ENCODE measurements at places on chromosomes 4 and X.

DNA sequence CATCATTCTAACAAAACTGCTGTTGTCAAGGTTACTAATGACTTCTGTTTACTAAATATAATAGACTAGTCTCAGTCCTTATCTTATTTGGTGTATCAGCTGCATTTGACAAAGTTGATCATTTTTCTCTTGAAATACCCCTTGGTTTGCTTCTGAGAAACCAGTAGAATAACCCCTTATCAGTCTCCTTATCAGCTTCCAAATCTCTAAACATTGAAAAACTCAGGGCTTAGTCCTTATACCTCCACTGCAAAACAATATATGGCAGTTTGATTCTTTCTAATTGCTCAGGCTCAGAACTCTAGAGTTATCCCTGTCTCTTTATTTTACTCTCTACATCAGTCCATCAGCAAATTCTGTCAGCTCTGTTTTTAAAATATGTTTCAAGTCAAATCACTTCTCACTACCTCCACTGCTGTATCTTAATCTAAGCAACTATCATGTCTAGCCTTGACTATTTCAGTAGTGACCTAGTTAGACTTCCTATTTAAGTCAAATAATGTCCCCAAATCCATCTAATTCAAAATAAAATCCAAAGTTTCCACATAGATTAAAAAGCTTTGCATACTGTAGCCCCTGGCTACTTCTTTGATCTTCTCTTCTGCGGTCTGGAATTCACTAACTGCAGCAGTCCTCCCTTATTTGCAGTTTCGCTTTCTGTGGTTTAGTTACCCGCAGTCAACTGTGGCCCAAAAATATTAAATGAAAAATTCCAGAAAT is 87.1 kb upstream of the NPNT start:
- DNase-seq = no peak

DNA sequence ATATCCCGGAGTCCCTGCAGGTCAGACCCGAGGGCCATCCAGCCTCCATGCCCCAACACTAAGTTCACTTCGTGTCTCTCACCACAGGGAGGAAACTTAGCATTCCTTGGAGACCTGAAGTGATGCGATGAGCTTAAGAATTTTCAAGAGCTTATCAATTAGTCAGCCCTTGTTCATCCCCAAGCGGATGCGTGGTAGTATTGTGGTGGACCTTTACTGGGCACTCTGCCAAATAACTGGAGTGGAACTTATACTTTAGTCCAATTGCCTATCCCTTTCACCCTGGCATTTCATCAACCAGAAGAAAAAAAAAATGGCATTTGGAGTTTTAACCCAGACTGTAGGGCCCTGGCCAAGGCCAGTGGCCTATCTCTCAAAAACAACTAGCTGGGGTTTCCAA is 137.1 kb downstream of the RELL1 start:
- no peak for DNase-seq

DNA sequence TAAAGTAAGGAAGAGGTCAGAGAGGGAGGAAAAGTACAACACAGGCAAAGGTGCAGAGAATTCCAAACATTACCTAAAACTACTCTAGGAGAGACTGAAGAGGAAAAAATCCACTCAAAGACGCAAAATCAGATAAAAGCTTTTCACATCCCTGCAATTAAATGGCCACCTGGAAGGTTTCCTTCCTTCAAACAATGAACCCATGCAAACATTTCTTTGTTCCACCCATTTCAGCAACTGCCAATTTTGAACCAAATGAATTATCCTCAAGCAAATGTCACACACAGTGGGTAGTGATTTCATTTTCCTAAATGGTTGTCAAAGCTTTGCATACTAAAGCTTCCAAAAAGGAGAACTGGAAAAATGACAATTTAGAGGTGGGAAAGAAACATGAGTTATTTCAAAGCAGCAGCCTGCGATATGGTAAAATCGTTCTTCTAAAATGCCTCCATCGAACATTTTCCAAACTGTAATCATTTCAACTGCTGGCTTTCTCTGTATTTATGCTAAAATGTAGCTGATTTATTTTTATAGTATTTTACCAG is 45.0 kb downstream of the APBB2 start:
- no peak for DNase-seq

DNA sequence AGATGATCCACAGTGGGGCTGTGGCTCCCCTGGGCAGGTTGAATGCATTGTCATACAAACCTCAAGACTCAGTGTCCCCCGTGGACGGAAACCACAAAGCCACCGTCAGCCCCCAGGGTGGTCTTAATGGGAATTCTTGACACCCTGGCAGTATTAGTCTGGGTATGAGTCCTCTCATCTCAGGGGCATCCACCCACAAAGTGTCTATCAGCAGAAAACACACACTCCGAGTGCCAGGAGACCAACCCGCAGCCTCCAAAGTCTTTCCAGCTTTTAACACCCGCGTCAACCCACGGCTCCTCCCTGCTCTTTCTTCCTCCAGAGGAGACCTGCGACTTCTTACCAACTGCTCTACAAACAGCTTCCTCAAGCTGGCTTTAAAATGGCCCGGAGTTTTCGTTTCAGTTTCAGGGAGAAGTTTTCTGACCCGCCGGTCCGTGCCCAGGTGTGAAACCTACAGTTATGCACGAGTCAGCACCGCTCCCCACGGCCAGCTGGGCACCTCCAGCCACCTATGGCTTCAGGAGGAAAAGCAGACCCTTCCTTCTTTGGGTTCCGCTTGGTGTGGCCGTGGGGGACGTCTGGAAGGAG is 14.4 kb upstream of the ASMTL start:
- DNase-seq = no peak

GRCh38 chrX:121050781-121051180 is 3.4 kb downstream of the GLUD2 start:
- no peak for DNase-seq

DNA sequence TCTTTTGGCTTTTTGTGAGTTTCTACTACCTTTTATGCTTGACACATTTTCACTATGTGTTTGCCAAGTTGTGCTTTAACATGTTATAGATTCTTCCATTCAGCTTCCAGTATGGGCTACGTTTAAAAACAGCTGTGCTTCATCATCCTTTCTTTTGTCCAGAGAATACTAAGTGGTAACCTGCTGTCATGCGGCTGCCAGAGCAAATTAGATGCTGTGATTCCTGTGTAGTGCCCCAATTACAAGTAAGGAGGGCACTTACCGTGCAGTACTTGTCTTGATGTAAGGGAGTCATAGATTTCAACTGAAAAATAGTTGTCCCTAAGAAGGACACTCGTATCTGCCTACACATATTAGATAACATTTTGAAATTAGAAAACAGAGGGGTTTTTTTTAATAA is 531.8 kb upstream of the GALNTL6 start:
- DNase-seq = no peak

DNA sequence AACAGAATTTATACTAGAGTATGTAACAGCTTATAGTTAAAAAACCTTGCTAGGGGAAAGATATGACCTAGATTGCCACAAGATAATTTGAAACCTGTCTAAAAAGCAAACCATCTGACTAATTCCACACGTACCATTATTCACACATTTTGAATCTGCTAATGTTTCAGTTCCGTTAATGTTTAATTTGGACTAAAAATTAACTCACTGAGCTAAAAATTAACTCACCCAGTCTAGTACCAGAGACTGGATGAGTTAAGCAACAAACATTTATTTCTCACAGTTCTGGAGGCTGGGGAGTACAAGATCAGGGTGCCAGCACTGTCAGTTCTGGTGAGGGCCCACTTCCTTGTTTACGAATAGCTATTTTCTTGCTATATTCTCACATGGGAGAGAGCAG is 231.5 kb upstream of the DIAPH2 start:
- DNase-seq = no peak

DNA sequence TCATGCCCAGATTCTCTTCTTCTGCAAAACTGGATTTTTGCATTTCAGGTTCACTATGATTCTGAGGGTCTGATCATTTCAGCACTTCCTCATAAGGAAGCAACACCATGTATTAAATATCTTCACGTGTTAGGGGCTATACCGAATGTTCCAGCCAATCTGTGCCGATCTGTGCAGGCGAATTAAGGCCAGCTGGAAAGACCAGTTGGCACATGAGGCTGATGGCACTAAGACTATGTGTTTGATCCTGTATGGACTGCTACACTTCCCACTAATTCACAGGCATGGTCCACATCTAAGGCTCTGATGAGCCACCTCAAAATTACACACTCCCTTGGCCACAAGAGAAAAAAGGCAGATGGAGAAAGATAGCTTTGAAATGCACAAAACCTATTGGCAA is 28.8 kb downstream of the KDR start:
- DNase-seq = no peak

DNA sequence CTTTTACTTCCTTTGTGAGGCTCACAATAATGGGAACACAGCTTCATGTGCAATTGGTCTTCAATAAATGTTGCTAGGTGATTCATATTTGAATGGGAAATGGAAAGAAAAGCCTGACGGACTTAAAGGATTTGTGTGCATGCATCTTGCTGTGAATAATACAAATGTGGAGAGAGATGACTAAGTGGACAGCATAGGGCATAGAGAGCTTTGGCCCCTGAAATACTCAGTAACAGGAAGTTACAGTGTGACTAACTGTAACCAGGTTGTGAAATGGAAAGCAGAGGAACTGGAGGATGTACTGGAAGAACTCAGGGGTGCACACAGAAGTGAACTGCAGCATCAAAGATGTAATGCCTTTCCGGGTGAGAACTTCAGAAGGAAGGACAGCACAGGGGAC is 206.7 kb downstream of the MGST2 start:
- no peak for DNase-seq

GRCh38 chr4:41878170-41878969 is 56.9 kb upstream of the TMEM33 start:
- no peak for DNase-seq

GRCh38 chr4:183522821-183523220 is 18.0 kb downstream of the ING2 start:
- DNase-seq = no peak

DNA sequence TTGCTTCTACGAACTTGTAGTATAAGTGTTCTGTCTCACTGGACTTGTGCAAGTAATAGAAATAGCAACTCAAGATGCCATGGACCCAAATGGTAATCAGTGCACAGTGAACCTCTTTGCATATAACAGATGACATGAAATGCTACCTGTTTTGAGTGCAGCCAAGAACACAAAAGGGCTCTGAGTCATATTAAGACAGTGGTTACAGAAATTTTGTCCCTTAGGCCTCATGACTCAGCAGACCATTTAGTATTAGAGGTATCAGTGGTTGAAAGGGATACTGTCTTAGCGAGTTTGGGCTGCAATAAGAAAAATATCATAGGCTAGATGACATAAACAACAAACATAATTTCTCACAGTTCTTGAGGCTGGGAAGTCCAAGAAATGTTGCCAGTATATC is 502.9 kb upstream of the PCDH10 start:
- no peak for DNase-seq

GRCh38 chrX:47958761-47959342 is 44.9 kb downstream of the ZNF182 start:
- DNase-seq = no peak

DNA sequence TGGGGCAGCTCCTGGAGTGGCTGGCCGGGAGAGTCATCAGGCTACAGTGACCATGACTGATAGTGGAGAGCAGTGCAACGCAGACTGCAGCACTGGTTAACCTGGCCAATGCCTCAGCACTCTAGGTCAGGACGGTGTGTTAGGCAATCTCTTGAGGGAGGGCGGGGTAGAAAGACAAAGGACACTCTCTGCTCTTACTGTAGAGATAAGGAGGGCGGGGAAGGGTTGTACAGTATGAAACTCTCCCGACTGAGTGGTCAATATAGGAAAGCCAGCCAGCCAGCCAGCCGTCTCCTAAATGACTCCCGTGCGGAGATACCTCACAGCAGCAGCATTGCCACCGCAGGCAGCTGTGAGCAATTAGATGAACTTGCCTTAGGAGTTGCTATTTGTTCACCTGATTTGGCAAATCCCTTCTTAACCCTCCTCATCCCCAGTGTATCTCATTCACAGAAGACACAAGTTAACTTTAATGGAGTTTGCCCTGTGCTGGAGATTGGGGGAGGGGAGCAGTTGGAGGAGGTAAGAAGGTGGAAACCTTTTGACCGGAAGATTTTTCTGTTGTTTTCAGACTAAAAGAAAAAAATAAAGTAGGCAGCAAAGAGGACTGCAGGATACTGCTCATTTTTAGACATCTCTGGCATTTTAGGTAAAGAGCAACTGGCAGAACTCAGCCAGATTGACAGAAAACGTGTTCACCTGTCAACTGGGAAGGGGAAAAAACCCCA is 330.5 kb downstream of the HNRNPD start:
- no peak for DNase-seq

DNA sequence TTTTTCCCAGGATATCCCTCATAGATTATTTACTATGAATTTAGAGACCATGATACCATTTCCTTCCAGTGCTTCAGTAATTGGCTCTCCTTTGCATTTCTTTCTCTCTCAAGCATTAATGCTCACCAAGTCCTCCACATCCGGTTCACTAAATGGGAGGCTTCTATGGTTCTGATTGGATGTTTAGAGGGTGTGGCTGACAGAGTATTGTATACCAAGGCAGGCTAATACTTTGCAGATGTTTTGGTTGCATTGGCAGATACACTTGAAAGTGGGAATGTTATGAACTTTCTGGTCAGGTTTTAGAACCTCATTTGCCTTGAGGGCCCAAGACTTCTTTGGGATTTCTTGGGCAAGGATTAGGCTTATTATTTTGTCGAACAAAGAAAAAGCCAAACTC is 24.2 kb downstream of the CBLL2 start:
- no peak for DNase-seq

DNA sequence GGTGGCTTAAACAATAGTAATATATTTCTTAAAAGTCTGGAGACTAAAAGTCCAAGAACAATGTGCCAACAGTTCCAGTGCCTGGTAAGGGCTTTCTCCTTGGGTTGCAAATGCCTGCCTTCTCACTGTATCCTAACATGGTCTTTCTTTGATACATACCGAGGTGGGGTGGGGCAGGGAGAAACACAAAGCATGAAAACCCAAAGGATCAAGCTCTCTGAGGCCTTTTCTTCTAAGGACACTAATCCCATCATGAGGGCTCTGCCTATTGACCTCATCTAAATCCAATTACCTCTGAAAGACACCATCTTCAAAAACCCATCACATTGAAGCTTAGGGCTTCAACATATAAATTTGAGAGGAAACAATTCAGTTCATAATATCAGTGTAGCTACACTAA is 311.3 kb downstream of the GRID2 start:
- no peak for DNase-seq

DNA sequence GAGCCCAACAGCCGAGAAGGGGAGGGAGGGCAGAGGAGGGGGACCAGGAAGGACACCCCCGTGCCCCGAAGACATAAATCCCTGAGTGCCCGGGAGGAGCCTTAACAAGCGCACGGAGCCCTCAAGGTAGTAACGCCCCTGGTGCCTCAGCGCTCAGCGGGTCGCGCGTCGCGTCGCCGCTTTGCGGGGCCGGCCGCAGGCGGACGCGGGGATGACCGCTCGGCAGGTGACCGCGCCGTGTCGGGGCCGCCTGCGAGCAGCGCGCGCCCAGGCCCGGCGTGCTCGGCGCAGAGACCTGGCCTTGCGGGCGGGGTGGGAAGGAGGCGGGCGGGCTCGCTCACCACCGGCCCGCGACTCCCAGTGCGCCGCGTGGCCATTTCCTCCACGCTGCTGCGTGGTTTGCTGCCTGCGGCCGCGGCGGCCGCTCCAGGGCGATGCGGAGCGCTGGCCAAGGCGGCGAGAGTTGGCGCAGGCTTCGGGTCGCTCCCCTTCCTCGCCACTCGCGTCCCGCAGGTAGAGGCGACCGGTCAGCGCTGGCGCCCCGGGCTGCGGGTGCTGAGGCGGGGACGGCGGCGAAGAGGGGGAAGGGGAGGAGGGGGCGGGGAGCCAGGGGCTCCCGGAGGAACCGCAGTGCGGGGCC is 632 bp downstream of the CCSER1 start:
- no peak for DNase-seq

All from midbrain (tissue), 1 donor.